IMR-90 (cell line): ENCODE measurements at places on chromosomes 12 and 14. TPM values are rescaled to one million over a fixed set of nuclear protein-coding genes. Genes with fewer than 3 reads are reported as not detected.

- H3K4me3 ChIP-seq, result no peak overlapping the region
- no peak overlapping the region for H3K27ac ChIP-seq
- DNase-seq, result no peak
- H3K27me3 ChIP-seq, result no peaks in the 10 kb centered on the region
- no peaks in the 10 kb centered on the region for H3K4me1 ChIP-seq
These were observed 650.0 kb upstream of the STXBP6 start for GRCh38 chr14:25699981-25700380.

DNA sequence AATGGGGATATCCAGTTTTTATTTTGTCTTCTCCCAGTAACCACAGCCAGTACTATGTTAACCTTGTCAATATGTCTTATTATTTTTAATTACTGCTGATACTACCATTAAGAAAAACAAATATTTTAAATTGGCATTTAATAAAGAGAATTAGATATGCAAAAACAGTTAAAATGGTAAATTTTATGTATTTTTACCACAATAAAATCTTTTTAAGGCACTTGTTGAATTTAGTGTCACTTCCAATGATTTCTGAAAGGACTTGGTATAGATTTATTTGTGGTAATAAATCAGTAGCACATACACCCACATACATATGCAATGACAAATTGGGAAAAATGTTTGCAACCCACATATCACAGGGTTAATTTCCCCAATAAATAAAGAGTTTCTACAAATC lies 14.0 kb downstream of the CDKN1B start:
- no peaks in the 10 kb centered on the region for H3K36me3 ChIP-seq
- no peak overlapping the region for H3K27ac ChIP-seq
- H3K4me3 ChIP-seq, result no peak overlapping the region
- no peak for DNase-seq
- peaks cover 12% of the 10 kb centered on the region for H3K4me1 ChIP-seq
- no peaks in the 10 kb centered on the region for H3K27me3 ChIP-seq

- H3K27ac ChIP-seq, result no peak overlapping the region
- no peaks in the 10 kb centered on the region for H3K27me3 ChIP-seq
- peaks cover 62% of the 10 kb centered on the region for H3K36me3 ChIP-seq
- H3K4me1 ChIP-seq, result 0 out of 2 replicates have a peak, but pooled peaks cover 2% of the 10 kb centered on the region
- H3K4me3 ChIP-seq, result no peak overlapping the region
These were observed 38.5 kb downstream of the EP400 start for GRCh38 chr12:131988054-131988796.

The INHBC gene
- total RNA-seq, result not detected in 2 replicates

- no peaks in the 10 kb centered on the region for H3K36me3 ChIP-seq
- DNase-seq, result no peak
- no peaks in the 10 kb centered on the region for H3K27me3 ChIP-seq
- H3K4me1 ChIP-seq, result no peaks in the 10 kb centered on the region
- H3K27ac ChIP-seq, result no peak overlapping the region
- H3K4me3 ChIP-seq, result no peak overlapping the region
These were observed 88.7 kb downstream of the ACADS start for GRCh38 chr12:120814203-120814902.
